ENCODE measurements at places on chromosomes 3 and 15.

GRCh38 chr15:96629511-96629910, 299.0 kb downstream of the NR2F2 start:
- no peak for DNase-seq

GRCh38 chr3:46460051-46460450, 4.7 kb downstream of the LTF start:
- DNase-seq, result no peak

DNA sequence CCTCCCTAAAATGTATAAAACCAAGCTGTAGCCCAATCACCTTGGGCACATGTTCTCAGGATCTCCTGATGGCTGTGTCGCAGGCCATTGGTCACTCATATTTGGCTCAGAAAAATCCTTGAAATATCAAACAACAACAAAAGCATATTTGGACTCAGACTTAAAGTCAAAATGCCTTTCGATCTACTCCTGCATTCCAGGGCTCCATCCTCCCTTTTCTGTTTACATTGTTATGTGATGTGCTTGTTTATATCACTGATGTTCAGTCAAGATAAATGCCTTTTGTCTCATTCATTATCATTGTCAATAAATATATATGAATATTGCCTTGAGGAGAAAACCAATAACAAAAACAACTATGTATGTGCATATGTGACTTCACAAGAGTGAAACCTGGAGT, 31.7 kb downstream of the HGD start:
- no peak for DNase-seq

GRCh38 chr3:29203851-29204250, 77.0 kb upstream of the RBMS3 start:
- no peak for DNase-seq

DNA sequence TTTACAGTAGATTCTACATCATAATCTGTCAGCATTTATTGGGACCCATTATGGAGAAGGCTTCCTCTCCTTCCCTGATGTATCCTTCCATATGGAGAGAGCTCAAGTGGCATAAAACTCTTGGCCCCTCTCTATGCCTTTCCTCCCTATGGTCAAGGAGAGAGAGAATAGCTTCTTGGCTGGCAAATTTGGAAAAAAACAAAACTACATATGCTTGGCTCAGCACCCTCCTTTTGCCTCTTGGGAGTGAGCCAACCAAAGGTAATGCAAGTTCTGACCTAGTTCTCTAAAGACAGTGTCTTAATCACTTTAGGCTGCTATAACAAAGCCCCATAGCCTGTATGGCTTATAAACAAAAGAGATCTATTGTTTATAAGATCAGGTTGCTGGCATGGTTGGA, 37.5 kb downstream of the C3orf70 start:
- no peak for DNase-seq

- DNase-seq, result no peak
These were observed 12.2 kb downstream of the ZDHHC3 start for GRCh38 chr3:44963571-44964325.

- DNase-seq, result no peak
These were observed 46.4 kb downstream of the DLEC1 start for GRCh38 chr3:38085311-38085942.

Data from substantia nigra (tissue), 51 donors.